ENCODE measurements at places on chromosomes 6 and 20.
A peak's percentile ranks its signal among the peaks of the same experiment; 100 is the strongest.

DNA sequence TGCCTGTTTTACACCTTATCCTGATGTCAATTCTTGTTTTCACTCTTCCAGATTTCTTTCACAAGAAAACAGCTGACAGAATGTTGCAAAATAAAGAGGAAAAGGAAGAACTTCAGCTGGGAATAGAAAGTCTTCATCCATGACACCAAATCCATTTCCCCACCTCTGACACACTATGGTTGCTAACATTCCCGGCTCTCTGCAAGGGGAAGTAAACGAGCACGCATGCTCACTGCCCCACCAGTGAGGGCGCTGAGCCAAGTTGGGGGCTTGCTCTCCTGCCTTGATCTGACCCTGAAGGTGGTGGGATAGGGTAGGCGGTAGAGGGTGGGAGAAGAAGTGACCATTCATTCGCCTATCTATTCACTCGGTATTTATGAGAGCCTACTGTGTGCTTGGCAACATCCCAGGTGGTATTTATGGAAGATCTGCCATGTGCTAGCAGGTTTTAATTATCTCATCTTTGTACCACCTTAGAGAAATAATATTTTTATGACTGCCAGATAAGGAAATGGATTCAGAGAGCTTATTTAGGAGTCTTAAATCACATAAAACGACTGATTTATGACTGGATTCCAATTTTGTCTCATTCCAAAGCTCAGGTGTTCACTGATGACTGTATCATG lies 206.2 kb downstream of the FOXC1 start:
- DNase-seq, result no peak

DNA sequence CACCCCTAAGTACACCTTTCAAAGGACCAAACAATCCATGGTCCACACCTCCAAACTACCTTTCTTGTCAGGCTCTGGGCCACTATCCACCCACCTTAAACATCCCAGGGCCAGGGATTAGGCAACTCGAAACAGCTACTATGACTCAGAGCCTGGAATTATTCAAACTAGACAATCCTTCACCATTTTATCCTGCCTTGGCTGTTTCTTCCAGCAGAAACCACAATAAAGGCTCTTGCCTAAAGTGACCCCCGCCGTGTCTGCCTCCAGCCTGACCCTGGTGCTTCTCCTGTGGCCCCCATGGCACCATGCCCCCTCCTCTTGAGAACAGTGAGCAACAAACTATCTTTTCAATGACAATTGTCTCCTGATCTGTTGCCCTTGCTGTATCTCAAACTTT lies 195.5 kb downstream of the EPM2A start:
- no peak for DNase-seq

DNA sequence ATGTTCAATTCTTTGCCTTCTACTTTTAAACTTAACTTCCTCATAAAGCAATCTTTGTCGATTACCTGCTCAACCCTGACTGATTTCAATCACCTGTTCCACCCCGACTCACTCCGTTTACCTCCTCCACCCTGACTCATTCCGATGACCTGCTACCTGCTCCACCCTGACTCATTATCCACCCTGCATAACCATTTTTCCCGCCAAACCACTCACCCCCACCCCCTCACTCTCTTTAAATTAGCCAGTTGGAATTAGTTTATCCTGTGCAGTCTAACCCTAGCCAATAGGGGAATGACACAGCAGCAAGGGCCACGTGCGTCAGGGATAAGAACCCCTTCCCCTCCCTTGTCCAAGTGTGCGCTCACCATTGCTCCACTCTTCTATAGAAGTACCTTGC lies 56.7 kb upstream of the MRAP2 start:
- DNase-seq, result no peak

GRCh38 chr6:13524801-13525508 lies 37.6 kb upstream of the GFOD1 start:
- DNase-seq, result no peak

GRCh38 chr20:53678990-53679596 lies 85.5 kb upstream of the ZNF217 start:
- no peak for DNase-seq

- no peak for DNase-seq
These were observed 601.7 kb upstream of the ARID1B start for GRCh38 chr6:156175433-156175832.

- DNase-seq, result no peak
These were observed 26.8 kb downstream of the FBXL4 start for GRCh38 chr6:98920904-98921431.

GRCh38 chr6:135358985-135359384 lies 138.6 kb downstream of the AHI1 start:
- DNase-seq, result no peak

DNA sequence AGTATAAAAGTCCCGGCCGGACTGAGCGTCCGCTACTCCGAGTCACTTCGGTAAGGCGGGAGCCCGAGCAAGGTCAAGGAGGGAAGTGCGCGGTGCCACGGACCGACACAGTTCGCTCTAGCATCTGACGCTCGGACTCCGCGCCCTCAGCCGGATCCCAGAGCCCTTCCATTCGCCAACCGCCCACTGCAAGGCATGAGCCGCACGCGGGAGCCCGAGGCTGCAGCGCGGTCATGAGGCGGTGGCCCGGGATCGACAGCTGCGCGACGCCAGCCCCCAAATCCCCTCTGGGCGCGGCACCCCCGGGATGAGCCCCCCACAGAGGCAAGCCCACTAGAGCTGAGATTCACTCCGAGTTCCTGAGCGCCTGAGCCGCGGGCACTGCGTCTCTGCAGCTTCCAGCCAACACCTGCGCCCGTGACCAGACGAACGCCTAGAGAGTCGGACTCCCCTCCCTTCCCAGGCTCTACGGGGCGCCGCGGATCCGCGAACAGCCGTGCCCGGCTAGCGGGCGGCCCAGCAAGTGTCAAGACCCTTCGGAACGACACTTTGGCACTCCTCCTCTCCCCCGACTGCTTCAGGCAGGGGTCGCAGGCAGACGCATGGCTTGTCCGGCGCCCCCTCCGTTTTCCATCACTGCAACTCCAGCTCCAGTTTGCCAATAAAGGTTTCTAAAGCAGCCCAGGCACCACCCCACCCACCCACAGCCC lies 725 bp upstream of the ISM1 start:
- DNase-seq, result no peak

GRCh38 chr20:17491488-17491887 lies 39.7 kb downstream of the BFSP1 start:
- no peak for DNase-seq

- no peak for DNase-seq
These were observed 30.0 kb upstream of the ZNF217 start for GRCh38 chr20:53623454-53624211.

- DNase-seq, result no peak
These were observed 139.7 kb downstream of the PLCB1 start for GRCh38 chr20:8271727-8272126.

- no peak for DNase-seq
These were observed 3.5 kb upstream of the YTHDF1 start for GRCh38 chr20:63219447-63219821.

GRCh38 chr6:6810727-6811126 lies 222.2 kb downstream of the LY86 start:
- DNase-seq, result no peak

GRCh38 chr6:74946961-74947360 lies 258.9 kb downstream of the COL12A1 start:
- no peak for DNase-seq

DNA sequence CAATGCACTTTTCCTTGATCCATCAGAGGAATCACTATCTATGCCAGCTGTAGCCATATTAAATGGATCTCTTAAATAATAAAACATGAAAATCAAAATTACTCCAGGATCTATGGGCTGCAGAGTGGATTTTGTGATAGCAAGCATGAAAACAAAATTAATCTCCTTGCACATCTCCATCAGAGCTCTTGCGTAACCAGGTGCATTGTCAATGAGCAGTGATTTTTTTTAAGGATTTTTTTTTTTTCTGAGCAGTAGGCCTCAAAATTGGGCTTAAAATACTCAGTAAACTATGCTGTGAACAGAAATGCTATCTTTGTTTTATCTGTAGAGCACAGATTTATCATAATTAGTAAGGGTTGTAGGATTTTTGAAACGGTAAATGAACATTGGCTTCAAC lies 11.5 kb upstream of the CST3 start:
- DNase-seq, result no peak

- DNase-seq, result peak; percentile 35
These were observed at the start of gene PLA2G7 for GRCh38 chr6:46734867-46735719. Gene PLA2G7 (minus strand): TSS chr6:46735375. CDS start chr6:46722891, 12,484 bp downstream.

- DNase-seq, result no peak
These were observed 1654.1 kb downstream of the GRIK2 start for GRCh38 chr6:103047567-103047966.

DNA sequence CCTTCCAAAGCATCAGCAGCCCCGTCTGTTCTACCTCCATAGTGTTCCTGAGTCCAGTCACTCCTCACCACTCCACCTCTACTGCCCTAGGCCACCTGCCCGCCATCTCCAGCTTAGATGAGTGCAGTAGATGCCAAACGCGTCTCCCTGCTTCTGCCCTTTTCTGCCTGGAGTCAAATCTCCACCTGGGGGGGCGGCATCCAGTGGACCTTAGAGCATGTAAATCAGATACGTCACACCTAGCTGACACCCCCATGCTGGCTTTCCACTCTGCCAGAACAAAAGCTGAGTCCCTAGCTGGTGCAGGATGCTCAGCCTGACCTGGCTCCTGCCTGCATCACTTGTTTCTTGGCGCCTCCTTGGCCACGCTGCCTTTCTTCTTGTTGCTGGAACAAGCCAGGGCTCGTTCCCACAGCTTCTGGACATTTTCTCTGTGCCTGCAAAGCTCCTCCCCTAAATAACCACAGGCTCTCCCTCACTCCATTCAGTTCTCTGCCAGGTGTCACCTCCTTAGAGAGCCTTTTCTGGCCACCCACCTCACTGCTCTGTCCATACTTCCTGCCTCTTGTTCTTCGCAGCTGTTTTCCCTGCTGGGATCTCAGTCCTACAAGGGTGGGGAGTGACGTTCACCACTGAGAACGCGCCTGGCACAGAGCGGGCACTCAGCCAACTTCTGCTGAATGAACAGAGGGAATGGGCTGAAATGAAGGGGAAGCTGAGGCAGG lies 5.8 kb downstream of the DDR1 start:
- DNase-seq, result no peak

DNA sequence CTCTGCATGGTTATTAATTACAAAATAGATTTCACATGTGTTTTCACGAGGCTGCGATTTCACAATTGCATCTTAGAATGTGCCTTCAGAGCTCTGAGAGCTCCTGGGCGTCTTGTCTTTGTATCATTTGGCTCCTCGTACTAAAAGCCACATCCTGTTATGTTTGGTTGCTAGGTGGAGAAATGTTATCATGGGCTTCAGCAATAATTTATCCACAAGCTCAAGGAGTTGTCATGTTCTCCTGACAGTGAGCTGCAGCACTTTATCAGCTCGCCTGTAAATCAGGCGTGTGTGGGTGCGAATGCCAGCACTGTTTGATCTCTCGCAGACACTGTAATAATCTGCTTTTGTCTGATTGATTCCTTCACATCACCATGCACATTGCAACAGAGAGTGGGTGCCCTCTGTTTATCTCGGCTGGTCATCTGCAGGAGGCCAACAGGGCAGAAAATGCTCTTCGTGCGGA lies 218.6 kb upstream of the ZFP64 start:
- no peak for DNase-seq

GRCh38 chr6:52130440-52130839 lies 43.0 kb upstream of the PKHD1 start:
- no peak for DNase-seq

GRCh38 chr6:112116221-112116620 lies 28.8 kb downstream of the FAM229B start:
- no peak for DNase-seq

DNA sequence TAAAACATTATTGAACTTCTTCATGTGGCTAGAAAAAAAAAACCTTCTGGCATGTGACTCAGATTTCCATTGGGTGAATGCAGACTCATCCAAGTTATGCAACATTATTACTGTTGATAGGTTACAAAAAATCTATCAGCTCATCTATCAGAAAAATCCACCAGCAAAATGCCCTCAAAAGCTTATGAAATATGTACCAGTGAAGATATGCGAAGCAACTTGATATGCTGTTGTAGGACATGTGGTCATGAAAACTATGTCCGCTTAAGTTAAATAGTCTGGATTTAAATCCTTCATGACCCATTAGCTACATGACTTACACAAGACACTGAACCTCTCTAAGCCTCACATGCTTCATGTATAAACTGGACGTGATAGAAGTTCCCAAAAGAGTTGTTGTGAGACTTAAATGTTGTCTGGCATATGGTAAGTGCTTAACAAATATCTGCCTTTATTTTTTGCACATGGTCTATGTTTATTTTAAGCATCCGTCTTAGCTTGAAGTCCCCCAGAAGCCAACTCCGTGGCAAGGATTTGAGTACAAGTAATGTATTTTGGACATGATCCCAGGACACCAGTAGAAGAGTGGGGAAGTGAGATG lies 12.5 kb upstream of the BFSP1 start:
- no peak for DNase-seq

DNA sequence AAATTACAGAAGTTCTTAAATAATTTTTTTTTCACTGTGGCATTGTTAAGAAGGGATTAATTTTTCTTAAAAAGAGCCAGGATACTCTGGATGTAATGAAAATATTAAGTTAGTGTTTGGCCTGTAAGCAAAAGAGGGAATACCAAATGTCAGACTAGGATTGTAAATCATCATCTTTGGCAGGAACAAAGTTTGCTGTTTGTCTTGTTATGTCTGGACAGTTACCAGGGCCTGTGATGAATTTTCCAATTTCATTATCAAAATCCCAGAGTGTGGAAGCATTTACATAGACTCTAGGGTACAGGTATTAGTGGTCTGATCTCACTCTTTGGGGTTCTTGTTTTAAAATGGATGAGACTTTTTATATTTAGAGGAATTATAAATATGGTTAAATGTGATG lies 26.1 kb downstream of the CEP57L1 start:
- no peak for DNase-seq

DNA sequence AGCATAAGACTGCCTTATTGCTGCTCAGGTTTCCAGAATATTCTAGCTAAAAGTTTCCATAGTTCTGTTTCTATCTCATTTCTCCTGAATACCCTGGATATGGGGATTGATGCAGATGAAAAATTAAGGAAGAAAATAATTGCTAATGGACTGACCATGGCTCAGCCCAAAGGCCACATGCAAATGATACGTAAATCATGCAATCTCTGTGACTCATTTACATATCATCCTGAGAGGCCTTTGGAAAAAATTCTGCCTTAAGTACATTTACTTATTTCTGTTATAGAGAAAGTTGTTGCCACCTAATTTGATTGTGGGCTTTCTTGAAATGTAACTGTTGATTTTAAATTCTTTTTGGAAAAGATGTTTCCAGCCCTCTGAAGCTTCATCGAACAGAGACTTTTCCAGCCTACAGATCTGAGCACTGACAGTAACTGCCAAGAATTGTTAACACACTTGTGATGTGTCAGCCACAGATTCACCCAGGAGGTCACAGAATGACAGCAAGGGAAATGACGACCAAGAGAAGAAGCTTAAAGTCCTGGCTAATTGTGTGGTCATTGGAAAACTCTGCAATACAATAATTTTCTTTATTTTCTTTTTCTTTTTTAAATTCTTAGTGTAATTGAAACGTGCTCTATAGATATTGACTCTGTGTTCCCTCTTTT lies 174.8 kb downstream of the DOK5 start:
- no peak for DNase-seq

DNA sequence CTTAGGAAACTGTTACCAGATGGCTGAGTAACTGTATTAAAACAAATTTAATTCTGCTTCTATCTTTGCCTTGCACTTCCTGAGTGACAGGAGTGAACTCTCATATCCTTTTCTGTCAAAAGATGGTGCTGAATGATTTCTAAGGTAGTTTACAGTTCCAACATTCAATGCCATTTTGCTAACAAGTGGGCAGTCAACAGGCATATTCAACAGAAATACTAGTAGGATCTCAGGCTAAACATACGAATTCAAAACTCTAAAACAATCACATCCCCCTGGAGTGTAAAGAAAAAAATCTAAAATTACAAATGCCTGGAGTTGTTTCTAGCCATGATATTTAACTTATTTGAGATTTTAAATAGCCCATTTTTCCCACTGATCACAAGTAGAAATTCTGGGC lies 6.7 kb downstream of the PSMB9 start:
- no peak for DNase-seq

All from D721Med (cell line).